ENCODE measurements at places on chromosomes 3 and 15.

DNA sequence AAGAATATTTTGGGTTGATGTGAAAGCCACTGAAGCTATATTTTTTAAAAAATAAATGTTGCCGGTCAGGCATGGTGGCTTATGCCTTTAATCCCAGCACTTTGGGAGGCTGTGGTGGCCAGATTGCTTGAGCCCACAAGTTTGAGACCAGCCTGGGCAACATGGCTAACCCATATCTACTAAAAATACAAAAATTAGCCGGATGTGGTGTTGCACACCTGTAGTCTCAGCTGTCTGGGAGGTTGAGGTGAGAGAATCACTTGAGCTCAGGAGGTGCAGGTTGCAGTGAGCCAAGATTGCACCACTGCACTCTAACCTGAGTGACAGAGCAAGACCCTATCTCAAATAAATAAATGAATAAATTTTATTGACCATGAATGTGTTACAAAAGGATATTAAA is 39.6 kb downstream of the GOLM2 start:
- DNase-seq, result no peak

GRCh38 chr15:70376031-70376928 is 278.6 kb upstream of the TLE3 start:
- DNase-seq, result no peak

DNA sequence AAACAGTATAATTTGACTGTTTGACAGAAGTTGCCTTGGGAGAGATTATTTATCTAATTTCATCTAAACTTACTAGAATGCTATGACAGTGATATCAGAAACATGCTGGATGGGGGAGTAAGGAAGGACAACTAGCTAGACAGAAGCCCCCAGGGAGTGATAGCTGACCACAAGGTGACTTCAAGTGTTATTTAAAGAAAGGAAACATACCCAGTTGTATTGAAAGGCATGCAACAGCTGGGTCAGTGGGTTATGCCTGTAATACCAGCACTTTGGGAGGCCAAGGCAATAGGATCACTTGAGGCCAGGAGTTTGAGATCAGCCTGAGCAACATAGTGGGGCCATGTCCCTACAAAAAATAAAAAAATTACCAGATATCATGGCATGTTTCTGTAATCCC is 69.6 kb downstream of the SLC49A4 start:
- DNase-seq, result no peak

GRCh38 chr3:23264413-23264812 is 61.3 kb downstream of the UBE2E2 start:
- DNase-seq, result no peak

- DNase-seq, result no peak
Measured at GRCh38 chr3:126461450-126462070, 14.1 kb downstream of the ZXDC start.

DNA sequence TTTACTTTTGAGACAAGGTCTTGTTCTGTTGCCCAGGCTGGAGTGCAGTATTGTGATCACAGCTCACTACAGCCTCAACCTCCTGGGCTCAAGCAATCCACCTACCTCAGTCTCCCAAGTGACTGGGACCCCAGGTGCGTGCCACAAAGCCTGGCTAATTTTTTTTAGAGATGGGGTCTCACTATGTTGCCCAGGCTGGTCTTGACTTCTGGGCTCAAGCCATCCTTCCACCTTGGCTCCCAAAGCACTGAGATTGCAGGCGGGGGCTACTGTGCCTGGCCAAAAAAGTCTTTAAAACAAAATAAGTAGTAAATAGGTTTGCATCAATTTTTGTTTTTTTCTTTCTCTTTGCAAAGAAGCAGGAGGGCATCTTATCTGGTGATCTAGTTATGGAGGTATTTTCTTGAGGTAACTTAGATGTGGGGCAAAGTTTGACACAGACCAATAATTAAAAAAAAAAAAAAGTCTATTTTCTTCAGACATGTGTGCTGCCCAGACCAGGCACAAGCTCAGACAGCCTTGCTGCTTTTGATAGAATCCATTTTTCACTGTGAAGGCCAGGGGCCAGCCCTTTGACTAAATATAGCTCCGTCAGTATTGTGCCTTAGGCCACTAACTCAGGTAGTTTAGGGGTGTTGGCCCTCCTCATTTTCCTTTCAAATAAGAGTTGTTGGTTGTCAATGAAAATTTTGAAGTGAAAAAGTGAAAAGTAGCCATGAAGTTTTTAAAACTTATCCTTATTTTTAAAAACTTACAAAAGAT is 2.5 kb downstream of the ARL6IP5 start:
- DNase-seq, result no peak

DNA sequence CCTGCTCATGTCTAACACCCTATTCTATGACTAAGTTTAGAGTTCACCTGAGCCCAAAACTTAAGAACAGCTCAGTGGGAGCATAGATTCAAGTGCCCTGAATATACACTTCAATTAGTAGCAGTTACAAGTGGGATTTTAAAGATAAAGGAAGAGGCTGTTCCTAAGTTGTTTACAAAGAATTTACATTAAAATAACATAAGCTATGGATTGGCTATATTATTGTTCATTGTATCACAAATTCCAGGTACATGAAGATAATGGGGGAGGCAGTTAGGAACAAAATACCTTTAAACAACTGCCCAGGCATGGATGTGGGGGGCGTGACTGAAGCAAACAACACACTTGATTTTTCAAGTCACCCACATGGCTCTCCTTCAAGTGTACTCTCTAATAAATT is 52.7 kb downstream of the ROPN1B start:
- no peak for DNase-seq

GRCh38 chr3:14616606-14617507 is 34.7 kb upstream of the CCDC174 start:
- DNase-seq, result no peak

- no peak for DNase-seq
Measured at GRCh38 chr15:99943466-99943865, 210.2 kb upstream of the LYSMD4 start.

All from stimulated activated CD8-positive, alpha-beta memory T cell treated with anti-CD3 and anti-CD28 coated beads, Interleukin-4, amount 100 ng/mL, for 1 hour (primary cell).